ENCODE measurements at places on chromosomes 1 and 21.

GRCh38 chr1:190101756-190102155, 375.9 kb downstream of the BRINP3 start:
- no peak for DNase-seq

DNA sequence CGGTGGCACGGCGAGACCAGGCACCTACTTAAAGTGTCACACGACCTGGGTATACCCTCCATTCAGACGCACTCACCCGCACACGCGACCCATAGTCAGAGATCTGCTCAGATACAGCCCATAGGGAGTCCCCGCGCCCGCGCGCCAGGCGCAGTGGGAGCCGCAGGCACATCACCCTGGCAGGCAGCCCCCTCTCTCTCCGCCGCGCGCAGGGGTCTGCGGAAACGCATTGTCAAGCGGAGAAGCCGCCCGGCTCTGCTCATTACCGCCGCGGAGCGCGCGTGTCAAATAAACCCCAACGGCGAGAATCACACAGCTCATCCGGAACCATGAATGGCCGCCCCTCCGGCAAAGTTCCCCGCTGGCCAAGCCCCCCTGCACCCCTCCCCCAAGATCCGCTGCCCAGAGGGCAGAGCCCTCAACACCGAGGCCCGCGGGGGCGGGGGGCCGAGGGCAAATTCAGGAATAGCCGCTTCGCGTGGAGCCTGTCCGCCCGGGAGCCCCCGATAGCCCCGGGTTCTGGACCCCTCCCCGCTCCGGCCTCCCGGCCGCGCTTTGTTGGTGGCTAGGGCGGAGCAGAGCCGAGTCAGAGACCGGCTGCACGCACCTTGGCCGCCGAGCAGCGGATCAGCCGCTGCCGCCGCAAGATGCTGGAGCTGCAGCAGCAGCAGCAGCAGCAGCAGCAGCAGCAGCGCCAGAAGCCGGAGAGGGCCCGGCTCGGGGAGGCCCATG, 522 bp downstream of the LRP8 start:
- DNase-seq, result no peak

DNA sequence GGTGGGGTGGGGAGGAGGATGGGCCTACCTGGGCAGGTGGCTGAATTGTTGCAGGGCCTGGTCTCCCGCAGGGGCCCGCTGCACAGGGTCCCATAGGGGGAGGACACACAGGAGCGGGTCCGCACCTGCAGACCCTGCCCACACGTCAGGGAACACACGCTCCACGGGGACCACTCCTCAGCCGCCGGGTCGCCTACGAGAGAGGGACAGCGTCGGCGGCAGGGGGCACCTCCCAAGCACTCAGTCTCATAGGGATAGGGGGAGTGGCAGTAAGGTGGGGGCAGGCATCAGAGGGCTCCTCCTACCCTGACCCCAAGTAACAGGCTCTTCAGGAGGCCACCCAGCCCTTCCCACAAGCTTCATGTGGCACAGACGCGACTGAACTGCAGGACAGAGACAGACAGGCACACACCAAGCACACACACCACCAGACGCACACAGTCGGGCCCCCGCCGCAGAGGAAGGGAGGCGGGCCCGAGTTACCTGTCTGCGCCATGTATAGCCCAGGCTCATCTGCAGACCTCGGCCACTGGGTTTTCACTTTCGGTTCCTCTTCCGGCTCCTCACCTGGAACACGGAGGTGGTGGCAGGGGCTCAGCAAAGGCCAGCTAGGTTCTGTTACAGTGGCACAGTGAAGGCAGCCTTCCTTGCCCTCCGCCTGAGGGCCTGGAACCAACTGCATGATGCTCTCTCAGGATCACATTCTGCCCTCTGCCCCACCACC, 19.8 kb downstream of the ADGRB2 start:
- DNase-seq, result no peak

GRCh38 chr1:91803123-91803522, 82.8 kb downstream of the TGFBR3 start:
- DNase-seq, result no peak

DNA sequence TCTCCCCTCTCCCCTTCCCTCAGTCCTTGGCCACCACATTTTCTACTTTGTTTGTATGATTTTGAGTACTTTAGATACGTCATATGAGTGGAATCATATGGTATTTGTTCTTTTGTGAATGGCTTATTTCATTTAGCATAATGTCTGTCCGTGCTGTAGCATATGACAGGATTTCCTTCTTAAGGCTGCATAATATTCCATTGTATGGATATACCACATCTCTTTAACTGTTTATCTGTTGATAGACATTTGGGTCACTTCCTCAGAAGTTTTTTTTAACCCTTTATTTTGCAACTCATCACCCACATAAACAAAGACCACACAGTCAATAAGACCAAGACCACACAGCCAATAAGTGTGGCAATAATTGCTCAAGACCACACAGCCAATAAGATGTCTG, 24.9 kb downstream of the FAM163A start:
- no peak for DNase-seq

GRCh38 chr1:177780096-177780700, 189.7 kb downstream of the SEC16B start:
- DNase-seq, result no peak
